ENCODE measurements at places on chromosomes 16 and 17.

DNA sequence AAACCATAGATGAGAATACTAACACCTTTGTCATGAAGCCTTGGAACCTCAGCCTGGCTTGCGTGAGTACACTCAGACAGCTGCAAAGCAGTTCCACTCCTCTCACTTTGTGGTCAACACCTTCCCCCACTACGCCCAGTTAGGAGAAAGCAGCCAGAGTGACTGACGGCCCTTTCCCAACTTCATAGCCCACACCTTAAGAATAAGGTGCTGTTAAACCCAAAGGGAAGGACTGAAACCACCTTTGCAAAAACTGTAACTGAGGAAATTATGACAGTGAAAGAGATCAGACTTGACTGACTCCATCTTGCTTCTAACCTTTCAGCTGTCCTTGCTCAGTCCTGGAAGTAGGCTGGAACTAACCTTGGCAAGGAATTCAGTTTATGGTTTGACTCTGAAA is 13.7 kb downstream of the N4BP1 start:
- peak; percentile 18 for DNase-seq

GRCh38 chr16:71628810-71629209 is 2.8 kb downstream of the MARVELD3 start:
- no peak for DNase-seq

GRCh38 chr17:82918508-82918907 is 78.7 kb upstream of the ZNF750 start:
- no peak for DNase-seq

GRCh38 chr16:67551972-67552371 is 10.4 kb upstream of the CTCF start:
- no peak for DNase-seq

- DNase-seq = no peak
These were observed 1.2 kb downstream of the MMP2 start for GRCh38 chr16:55480228-55480655.

DNA sequence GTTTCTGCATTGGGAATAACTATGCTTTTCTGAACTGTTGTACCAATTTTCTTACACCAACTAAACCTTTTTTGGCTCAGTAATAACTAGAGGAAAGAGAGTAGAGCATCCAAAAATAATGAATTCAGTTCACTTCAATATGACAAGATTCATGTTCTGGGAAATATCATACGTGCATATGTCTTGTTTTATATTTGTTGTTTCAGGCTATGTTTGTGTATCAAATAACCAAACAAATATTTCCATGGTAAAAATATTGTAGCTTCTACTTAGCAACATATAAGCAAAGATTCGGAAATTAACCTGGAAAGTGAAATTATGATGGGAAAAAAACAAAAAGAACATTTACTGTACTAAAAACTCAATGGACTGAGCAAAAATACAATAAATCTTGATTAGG is 503.2 kb downstream of the TMEM114 start:
- DNase-seq = no peak

All from effector memory CD8-positive, alpha-beta T cell (primary cell).